ENCODE measurements at places on chromosomes 1 and 21.
A peak's percentile ranks its signal among the peaks of the same experiment; 100 is the strongest.

DNA sequence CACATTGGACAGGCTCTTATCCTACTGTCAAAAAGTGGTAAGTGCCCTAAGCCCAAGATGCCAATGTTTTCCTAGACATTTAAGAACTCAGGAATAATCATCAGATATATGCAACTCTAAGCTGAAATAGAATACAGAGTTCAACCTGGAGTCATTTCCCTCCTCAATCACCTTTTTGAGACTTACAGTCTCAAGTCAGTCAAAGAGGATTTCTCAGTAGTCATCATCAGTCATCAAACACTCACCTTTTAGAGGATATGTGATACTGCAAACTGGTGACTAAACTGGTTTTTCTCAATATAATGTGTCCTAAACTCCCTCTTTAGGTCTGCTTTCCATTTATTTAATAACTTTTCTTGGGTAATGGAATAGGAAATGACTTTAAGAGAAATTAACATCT is 145.3 kb upstream of the ADAMTS5 start:
- DNase-seq, result no peak

- no peak for DNase-seq
These were observed 1588.9 kb downstream of the KCNT2 start for GRCh38 chr1:195019385-195019784.

DNA sequence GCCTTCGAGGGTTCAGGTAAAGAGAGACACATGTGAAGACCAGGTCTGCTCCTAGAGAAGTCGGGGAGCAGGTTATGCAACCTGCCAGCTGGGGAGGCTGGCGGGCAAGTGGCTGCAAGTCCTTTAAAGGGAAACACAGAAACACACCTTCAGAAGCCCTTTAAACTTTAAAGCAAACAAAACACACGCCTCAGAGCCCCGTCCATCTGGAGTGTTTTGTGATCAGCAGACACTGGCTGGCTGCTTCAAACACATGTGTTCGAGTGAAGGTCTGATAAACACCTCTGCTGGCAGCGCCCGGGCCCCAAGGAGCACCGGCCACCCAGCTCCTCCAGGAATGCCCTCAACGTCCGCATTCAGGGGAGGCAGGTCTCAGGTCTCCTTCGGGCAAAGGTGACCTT is 15.2 kb downstream of the RIPK4 start:
- DNase-seq, result no peak

DNA sequence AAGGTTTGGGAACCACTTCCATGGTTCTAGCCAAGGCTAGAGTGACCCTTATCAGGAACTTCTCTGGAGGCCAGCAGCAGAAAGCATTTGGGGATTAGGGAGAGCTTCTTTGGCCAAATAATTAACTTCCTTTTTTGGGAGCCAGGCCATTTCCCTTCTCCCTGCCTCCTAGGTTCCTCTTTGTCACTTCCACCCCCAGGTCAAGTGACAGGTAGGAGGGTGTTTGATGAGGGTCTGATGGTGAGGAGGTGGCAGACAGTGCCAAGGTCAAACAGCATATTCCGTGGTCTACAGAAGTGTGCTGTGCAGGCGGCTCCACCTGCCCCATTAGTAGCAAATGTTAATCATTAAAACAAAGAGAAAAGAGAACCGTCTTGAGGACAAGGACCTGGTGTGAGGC is 1.9 kb upstream of the KCNA10 start:
- DNase-seq, result no peak

GRCh38 chr1:217534566-217534965 is 96.3 kb downstream of the GPATCH2 start:
- no peak for DNase-seq

DNA sequence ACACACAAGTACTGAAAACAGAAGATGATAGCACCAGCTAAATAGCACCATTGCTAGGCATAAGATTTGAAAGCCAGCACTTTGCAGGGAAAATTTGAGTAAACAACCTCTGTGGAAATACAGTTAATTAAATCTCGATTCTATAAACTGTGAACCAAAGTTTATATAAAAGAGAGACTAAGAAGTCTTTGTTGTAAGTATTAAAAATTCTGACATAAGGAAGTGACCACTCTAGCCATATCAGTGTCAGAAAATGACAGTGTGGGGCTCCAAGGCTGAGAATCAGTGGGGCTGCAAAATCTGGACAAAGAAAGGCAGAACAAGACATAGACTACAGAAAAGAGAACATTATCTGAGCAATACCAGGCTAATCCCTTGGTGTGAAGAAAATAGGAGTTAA is 292.2 kb downstream of the ST6GALNAC3 start:
- DNase-seq, result no peak

GRCh38 chr1:154855186-154855851 is 14.8 kb downstream of the KCNN3 start:
- DNase-seq, result no peak

DNA sequence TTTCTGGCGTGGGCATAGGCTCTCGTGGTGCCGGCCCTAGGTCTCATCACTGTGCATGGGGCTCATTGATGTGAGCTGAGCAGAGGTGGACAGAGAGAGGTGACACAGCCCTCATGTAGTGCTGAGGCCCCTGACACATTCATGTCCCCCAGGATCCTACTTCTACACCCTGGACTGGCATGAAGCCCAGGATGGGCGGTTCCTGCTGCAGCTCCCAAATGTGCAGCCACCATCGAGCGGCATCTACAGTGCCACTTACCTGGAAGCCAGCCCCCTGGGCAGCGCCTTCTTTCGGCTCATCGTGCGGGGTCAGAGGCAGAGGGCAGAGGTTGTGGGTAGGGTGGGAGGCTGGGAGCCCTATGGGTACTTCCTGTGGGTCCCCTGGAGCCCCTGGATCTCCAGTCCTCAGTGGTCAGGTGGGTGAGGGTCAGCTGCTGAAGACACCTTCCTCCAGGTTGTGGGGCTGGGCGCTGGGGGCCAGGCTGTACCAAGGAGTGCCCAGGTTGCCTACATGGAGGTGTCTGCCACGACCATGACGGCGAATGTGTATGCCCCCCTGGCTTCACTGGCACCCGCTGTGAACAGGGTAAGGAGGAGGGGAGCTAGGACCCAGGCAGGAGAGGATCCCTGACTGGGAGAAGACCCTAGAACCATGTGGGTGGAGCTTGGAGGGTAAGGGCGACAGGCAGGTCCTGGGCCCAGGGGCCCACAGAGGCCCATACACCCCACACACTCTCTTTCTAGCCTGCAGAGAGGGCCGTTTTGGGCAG is 6.1 kb downstream of the TIE1 start:
- no peak for DNase-seq

- DNase-seq, result peak; percentile 10
These were observed 1.3 kb upstream of the SLC16A1 start for GRCh38 chr1:112957133-112957812.

GRCh38 chr1:237042892-237043576 is 1.1 kb downstream of the RYR2 start:
- DNase-seq, result no peak

DNA sequence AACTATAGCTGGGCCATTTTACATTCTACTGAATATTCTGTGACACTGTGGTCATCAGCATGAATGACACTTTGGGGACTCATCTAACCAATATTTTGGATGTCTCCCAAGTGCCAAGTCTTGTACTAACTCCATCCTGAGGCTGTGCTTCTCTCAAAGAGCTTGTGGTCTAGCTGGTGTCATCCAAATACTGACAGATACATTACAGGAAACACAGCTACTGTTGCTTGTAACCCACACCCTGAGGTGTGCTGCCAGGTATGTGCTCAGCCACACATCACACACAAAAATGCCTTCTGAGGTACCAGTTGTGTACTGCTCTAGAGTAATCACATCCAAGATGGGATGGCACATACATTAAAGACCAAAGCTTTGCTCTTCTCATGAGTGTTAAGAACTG is 81.6 kb downstream of the ST6GALNAC5 start:
- no peak for DNase-seq

- no peak for DNase-seq
These were observed 138.2 kb downstream of the NTPCR start for GRCh38 chr1:233088613-233089012.

- no peak for DNase-seq
These were observed 9.8 kb upstream of the GJA8 start for GRCh38 chr1:147892731-147893214.

DNA sequence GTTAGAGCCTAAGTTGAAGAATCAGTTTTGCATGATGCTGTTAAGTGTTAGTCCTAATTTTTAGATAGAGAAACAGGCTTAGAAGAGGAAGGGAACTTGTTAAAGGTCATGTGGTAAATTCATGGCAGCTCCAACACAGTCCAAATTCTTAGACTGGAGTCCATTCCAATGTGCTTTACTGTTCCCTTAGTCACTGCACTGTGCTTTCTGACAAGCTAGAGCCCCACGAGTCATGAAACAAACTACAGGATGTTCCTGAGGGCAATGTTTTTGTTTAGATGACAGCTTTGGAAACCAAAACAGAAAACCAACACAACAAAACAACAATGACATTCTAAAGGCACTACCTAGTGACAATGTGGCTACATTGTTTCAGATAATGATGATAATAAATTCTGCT is 23.1 kb upstream of the RGS4 start:
- no peak for DNase-seq

GRCh38 chr1:76444773-76445172 is 370.2 kb downstream of the ST6GALNAC3 start:
- no peak for DNase-seq
